Gastroesophageal sphincter (tissue), 4 donors: ENCODE measurements at places on chromosomes 5 and 9. TPM values are rescaled to one million over a fixed set of nuclear protein-coding genes. Genes with fewer than 3 reads are reported as not detected.

THOC3 gene
- 30.7 TPM for total RNA-seq

GKAP1 gene
- 15.6 TPM for total RNA-seq

ZNF658 gene
- total RNA-seq = 8.2 TPM

NRARP gene
- 3.8 TPM for total RNA-seq

LHX6 gene
- 2.2 TPM for total RNA-seq

MYO10 gene
- total RNA-seq = 6.9 TPM
